ENCODE measurements at places on chromosomes 1 and 21. TPM values are rescaled to one million over a fixed set of nuclear protein-coding genes. Genes with fewer than 3 reads are reported as not detected.

DNA sequence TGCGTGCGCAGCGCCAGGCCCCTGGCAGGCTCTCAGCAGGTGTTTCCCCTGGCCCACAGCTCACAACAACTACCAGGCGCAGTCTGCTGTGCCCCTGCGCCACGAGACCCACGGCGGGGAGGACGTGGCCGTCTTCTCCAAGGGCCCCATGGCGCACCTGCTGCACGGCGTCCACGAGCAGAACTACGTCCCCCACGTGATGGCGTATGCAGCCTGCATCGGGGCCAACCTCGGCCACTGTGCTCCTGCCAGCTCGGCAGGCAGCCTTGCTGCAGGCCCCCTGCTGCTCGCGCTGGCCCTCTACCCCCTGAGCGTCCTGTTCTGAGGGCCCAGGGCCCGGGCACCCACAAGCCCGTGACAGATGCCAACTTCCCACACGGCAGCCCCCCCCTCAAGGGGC lies 68.1 kb downstream of the ALPL start:
- no peak for DNase-seq

- no peak for DNase-seq
Measured at GRCh38 chr1:228825840-228826484, 90.7 kb downstream of the RHOU start.

- DNase-seq, result no peak
Measured at GRCh38 chr1:119946724-119947123, 50.4 kb upstream of the ADAM30 start.

DNA sequence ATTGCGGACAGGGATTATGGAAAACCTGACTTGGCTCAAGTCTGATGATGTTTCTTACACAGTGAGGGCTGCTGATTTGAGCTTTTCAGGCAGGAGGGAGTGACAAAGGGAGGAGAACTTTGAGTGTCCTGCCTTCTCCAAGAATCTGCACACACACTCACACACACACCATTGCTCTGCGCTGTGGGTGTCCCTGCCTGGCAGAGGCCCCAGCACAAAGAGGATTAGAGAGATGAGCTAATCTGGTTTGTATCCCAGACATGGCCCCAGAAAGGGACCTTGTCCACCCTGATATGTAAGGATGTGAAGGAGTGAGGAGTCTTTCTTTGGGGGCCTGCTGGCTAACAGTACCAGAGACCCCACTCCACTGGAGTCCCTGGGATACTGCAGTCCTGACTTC lies 5.9 kb upstream of the WNT2B start:
- peak; percentile 44 for DNase-seq

DNA sequence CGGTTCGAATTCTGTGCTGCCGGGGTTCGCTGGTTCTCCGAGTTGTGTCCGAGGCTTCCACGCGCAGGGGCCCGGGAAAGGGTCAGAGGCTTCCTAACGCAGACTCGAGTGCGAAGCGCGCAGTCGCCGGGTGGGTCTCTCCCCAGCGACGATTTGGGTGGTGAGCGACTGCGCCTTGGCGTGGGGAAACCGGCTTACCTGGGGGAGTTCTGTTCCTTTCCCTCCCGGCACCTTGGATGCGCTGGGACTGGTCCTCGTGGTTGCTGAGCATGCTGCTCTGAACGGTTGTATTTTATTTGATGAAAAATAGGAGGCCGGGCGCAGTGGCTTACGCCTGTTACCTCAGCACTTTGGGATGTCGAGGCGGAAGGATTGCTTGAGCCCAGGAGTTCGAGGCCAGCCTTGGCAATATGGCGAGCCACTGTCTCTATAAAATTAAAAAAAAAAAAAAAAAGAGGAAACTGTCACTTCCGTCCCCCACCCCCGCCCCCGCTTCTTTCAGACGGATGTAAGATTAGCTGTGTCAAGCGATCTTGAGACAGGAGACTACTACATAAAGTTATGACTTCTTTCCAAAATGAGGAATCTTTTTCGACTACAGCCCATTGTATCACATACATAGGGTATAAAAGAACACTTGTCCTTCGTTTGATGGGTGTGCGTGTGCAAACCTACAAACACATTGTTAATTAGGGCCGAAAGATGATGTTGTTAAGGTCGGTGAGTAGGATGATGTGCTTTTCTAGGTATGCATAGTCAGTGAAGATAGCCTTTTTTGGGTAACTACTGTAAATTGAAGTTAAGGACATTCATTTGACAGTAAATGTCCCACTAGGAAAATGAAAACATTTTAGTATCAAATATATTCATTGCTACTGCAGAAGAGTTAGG lies at the start of gene CCDC18:
TSS of gene CCDC18 (plus strand) at position 2 of the 891 bp plus-strand sequence. CDS start 2,638 bp downstream, outside the sequence.
- DNase-seq, result no peak

- DNase-seq, result no peak
Measured at GRCh38 chr1:174828264-174828663, 171.5 kb upstream of the CACYBP start.

Gene PLA2G4A
- total RNA-seq, result 45.3 TPM

DNA sequence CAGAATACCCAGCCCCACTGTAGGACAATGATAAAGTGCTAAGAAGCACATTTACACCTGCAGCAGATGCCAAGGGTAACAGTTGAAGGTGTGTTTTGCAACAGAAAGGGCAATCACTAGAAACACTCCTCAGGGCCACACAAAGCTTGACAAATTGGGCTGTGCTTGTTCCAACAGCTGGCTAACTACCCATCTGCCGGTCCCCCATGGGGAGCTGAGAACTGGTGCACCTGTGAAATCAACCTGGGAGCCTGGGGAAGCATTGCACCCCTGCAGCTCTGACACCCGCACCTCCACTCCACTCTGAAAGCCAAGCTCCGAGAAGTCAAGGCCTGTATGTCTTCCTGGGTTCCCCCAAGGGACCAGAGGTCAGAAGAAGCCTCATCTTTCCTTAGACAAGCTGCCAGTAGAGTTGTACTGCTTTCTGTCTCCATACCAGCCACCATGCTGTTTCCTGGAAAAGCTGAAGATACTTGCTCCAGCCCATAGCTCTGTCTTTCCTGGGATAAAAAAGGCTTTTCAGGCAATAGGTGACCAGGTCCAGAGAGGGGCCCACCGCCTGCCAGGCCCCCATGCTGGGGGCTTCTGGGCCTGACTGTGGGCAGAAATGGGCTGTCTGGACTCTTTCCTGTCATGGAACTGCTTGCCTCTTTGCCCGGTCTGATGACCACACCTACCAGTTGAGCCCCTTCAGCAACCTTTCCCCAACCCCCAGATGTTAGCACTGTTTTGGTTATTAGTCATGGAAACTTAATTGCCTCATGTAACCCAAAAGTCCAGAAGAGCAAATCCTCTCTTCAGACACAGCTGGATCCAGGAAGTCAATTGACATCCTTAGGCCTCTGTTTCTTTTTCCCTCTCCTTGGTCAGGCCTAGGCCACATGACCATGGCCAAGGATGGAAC lies 93.6 kb downstream of the KIF14 start:
- DNase-seq, result no peak

Gene SEC16B
- 2.6 TPM for total RNA-seq

Gene SYPL2
- total RNA-seq, result 2.0 TPM

Measured in ureter (tissue), 1 donor.